Dermis microvascular lymphatic vessel endothelial cell (primary cell): ENCODE measurements at places on chromosomes 2 and 18. TPM values are rescaled to one million over a fixed set of nuclear protein-coding genes. Genes with fewer than 3 reads are reported as not detected.
A peak's percentile ranks its signal among the peaks of the same experiment; 100 is the strongest.

DNA sequence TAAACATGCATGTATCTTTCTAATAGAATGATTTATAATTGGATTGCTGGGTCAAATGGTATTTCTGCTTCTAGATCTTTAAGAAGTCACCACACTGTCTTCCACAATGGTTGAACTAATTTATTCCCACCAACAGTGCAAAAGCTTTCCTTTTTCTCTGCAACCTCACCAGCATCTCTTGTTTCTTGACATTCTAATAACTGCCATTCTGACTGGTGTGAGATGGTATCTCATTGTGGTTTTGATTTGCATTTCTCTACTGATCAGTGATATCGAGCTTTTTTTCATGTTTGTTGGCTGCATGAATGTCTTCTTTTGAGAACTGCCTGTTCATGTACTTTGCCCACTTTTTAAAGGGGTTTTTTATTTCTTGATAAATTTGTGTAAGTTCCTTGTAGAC, 182.5 kb downstream of the ANKRD44 start:
- no peak for DNase-seq

DNA sequence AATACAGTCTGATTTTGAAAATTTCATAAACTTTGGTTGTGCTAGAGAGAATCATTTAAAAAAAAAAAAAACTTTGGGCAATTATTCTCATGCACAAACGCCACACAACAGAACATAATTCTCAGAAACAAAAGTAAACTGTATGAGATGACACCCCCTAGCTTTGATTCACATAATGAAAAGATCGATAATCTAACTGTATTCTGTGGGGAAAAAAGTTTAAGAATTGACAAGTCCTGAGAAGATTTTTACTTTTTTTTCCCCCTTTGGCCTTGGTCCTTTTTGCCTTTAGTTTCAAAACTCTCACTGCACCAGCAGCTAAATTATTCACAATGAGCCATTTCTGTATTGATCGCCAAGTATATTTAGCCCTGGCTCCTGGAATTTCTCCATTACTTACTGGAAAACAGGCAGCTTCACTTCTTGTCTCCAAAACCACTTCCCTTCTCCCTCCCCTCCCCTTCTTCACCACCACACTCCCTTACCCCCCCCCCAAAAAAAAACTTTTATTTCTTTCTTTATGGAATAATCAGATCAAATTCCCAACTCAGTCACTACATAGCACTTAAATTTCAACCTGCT, 2.0 kb downstream of the IKZF2 start:
- no peak for DNase-seq

DNA sequence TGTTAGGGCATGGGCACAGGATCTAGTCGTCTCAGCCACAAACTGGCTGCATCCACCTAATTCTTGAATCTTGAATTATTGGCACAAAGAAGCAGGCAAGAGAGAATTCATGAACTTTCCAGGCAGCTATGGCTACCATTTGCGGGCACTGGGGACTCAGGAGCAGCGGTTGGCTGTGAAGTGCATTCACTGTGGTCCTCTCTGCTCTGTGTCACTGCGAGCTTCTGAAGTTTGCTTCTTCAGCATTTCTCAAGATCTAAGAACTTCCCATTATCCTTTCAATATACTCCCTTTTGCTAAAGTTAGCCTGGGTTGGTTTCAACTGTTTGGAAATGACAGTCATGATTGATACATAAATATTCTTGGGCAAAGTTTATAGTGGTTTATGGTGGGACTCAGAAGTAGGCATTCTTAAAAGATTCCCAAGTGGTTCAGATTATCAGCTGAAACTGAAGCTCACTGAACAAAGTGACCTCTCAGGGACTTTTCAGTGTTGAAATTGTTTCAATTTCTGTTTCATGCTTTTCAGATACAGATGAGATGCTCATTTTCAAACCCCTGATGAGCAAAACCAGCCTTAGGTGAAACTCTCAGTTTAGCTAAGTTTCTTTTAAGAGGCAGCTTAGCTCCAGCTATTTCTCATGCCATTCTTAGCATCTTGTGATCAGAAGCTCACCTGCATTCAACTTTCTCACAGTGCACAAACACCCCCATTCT, 1258.3 kb upstream of the GYPC start:
- no peak for DNase-seq

GRCh38 chr2:37851428-37851827, 73.7 kb upstream of the RMDN2 start:
- no peak for DNase-seq

DNA sequence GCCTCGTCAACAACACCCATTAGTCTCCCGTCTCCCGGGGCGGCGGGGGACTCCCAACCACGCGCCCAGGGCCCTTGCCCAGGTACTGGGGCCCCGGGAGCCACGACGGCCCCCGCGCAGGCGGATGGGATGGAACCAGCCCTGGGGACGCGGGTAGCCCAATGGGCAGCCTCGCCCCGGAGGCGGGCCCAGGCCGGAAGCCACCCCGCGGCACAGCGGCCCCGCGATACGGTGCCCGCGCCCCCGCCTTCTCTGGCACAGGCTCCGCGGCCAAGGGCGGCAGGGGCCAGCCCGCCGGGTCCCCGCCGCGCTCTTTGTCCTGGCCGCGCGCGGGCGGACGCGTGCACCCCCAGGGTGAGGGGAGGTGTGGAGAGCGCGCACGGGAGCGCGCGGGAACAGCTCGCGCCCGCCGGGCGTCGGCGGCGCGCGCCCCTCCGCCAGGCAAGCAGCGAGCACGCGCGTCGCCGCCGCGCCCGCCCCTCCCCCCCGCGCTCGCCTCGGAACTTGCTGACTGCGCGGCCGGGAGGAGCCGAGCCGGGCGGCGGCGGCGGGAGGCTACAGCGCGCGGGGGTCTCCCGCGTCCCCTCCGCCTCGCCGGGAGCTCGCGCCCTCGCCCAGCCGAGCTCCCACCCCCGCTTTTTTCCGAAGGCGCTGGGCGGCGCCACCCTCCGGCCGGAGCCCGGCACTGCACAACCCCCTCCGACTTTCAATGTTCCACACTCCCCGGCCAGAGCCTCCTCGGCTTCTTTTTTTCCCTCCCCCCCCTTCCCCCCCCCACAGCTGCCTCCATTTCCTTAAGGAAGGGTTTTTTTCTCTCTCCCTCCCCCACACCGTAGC, at the start of gene UBE2E3:
TSS of gene UBE2E3 (plus strand) at position 500 of the 837 bp plus-strand sequence. CDS start 1,438 bp downstream, outside the sequence.
- DNase-seq = peak; percentile 42

DNA sequence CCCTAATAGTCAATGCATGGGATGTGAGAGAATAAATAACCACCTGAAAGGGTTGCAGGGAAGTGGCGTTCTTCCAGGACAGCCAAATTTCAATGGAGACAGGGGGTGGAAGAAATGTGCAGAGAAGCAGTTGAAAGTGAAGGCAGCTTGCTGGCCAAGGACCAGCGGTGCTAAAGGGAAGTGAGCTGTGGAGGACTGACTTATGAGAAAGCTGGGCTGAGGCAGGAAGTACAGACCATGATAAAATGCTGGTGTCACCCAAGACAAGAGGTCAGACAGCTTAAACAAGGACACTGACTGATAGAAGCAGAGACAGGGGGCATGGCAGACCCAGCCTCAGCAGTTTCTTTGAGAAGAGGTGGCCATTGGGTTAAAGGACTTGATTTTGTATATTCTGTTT, 106.7 kb downstream of the DTNB start:
- no peak for DNase-seq

- peak; percentile 93 for DNase-seq
These were observed 50.2 kb upstream of the DTNA start for GRCh38 chr18:34659579-34660517.

GRCh38 chr2:162365392-162365791, 21.5 kb downstream of the GCA start:
- no peak for DNase-seq

GRCh38 chr2:102284611-102285010, 26.8 kb upstream of the IL1RL1 start:
- DNase-seq = no peak

DNA sequence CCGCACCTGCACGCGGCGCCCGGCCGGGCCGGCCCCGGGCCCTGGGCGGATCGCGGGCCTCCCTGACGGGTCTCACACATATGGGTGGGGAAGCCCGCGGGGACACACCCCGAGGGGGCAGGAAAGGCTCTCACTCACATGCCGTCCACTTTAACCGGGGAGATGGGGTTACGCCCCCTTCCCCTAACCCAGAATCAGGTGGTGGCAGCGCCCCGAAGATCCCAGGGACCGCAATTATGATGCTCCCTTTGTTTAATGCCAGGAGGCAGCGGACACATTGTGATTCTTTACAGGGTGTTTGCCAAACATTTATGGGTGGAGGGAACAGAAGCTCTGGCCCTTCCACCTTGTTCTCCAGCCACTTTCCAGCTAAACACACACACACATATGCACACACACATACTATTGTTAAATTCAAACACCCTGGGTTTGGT, 424 bp upstream of the ANKRD44 start:
- DNase-seq = no peak

Gene GPR35
- total RNA-seq = 0.13 TPM in 2 replicates

Gene TSGA10
- total RNA-seq = 1.3 and 1.7 TPM in 2 replicates

Gene AFTPH
- total RNA-seq = 24.8 and 29.0 TPM in 2 replicates
